Parietal lobe (tissue), 2 donors: ENCODE measurements at places on chromosomes 3 and 15. TPM values are rescaled to one million over a fixed set of nuclear protein-coding genes. Genes with fewer than 3 reads are reported as not detected.

PROK2 gene
- total RNA-seq = 1.9 TPM

CCR3 gene
- not detected for total RNA-seq

DLL4 gene
- 6.3 TPM for total RNA-seq

CISH gene
- total RNA-seq = 0.63 TPM

STAG1 gene
- 107 TPM for total RNA-seq

ADAMTS7 gene
- total RNA-seq = 26.3 TPM

NR2E3 gene
- not detected for total RNA-seq

ZNF385D gene
- 23.2 TPM for total RNA-seq

LYSMD2 gene
- 16.6 TPM for total RNA-seq

SLC22A13 gene
- total RNA-seq = 1.3 TPM

LRRC49 gene
- total RNA-seq = 201 TPM
